NCI-H524 (cell line): ENCODE measurements at places on chromosomes 7 and 10.

DNA sequence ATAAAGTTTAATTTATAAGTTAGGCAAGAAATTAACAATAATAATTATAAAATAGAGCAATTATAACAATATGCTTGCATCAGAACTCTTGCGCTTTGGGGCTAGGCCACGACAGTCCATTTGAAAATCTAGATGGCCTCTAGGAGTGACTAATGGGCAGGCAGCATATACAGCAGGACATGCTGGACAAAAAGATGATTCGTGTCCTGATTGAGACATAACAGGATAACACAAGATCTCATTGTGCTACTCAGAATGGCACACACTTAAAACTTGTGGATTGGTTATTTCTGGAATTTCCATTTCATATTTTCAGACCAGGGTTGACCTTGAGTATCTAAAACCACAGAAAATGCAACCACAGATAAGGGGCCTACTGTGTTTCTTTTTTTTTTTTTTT is 27.5 kb downstream of the CTNNA3 start:
- DNase-seq, result no peak

DNA sequence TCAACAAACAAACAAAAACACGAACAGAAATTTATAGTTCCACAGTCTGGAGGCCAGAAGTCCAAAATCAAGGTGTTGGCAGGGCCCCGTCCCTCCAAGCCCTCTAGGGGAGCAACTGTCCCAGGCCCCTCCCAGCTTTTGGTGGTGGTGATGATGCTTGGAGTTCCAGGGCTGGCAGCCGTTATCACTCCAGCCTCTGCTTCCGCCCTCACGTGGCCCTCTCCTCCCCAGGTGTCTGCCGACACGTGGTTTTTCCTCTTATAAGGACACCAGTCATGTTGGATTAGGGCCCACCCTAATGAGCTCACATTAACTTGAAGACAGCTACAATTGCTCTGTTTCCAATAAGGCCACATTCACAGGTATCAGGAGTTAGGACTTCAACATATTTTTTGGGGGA is 49.7 kb downstream of the MICALL2 start:
- no peak for DNase-seq

- no peak for DNase-seq
These were observed 190.5 kb downstream of the PCLO start for GRCh38 chr7:82972135-82972534.

DNA sequence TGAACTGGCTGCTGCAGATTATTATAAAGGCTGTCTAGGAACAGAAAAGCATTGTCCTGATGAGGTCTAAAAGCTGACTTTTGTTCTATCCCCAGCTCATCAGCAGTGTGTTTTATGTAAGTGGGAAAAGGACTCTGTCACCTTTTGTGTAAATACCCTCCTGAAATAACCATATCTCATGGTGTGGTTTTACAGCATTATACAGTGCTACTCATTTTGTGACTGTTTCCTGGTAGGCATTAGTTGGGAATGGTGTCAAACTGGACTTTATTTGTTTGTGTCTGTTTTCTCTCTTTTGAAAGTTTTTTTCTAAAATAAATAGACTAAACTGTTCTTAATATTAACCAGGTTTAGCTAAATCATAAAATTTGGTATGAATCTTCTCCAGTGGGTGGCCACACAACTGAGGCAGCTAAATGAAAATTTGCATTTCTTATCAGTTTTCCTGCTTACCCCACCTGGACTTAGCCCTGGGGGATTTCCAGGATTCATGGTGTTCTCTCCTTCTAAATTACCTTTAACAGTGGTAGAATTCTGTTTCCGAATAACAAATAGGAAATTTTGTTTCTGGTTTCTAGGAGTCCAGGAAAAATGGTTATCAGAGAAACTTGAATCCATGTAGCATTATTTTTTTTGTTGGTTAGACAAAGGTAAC is 140.9 kb downstream of the LHFPL3 start:
- no peak for DNase-seq
